Activated CD4-positive, alpha-beta memory T cell treated with anti-CD3 and anti-CD28 coated beads for 36 hours (primary cell): ENCODE measurements at places on chromosomes 13 and 19. TPM values are rescaled to one million over a fixed set of nuclear protein-coding genes. Genes with fewer than 3 reads are reported as not detected.
A peak's percentile ranks its signal among the peaks of the same experiment; 100 is the strongest.

The DNM2 gene
- 173 TPM for total RNA-seq

The NLRP5 gene
- total RNA-seq: not detected

The FPR1 gene
- not detected for total RNA-seq

The PLEKHG2 gene
- 80.6 TPM for total RNA-seq

The PLPPR3 gene
- total RNA-seq: not detected

The FXYD1 gene
- 2.8 TPM for total RNA-seq

The PGLYRP2 gene
- total RNA-seq: not detected

- no peaks in the 10 kb centered on the region for H3K36me3 ChIP-seq
- no peak for DNase-seq
Measured at GRCh38 chr19:2546128-2547032, 70.5 kb downstream of the GADD45B start.

DNA sequence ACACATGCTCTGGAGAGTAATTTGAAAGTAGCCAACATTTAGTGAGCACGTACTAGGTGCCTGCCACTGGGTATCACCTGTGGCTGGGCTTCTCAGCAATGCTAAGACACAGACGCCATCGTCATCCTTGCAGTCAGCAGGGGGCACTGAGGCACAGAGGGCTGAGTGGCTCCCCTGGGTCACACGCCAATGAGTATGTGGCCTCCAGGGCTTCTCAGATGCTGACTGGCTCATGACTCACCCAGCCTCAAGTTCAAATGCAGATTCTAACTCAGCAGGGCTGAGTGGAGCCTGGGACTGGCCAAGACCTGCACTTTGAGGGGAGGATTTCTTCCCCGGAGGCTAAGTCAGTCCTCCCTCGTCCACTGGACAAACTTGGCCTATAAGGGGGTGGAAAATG lies 115.1 kb upstream of the CACNA1A start:
- peaks cover 43% of the 10 kb centered on the region for H3K27me3 ChIP-seq
- DNase-seq: peak; percentile 82
- H3K36me3 ChIP-seq: no peaks in the 10 kb centered on the region
- H3K4me1 ChIP-seq: no peaks in the 10 kb centered on the region
- no peak overlapping the region for H3K4me3 ChIP-seq

GRCh38 chr19:30272554-30272953 lies 99.6 kb upstream of the ZNF536 start:
- no peak for DNase-seq
- H3K27ac ChIP-seq: no peak overlapping the region

DNA sequence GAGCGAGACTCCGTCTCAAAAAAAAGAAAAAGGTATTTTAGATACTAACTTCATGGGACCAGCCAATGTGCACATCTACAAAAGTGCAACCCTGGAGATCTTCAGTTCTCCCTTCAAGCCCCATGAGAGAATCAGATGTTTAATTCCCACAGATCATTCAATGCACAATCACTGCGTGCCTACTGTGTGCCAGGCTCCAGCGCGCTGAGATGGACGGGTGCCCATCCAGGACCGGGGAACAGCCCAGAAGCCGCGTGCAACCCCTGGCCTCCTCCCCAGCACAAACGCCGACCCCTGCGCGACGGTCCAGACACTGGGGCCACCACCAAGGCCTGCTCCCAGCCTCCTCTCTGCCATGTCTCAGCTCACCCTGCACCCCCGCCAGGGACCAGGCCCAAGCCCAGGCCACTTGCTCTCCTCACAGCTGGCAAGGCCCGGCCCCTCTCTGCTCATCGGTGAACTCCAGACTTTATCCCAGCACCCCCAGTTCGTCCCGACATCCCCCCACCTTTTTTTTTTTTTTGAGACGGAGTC lies 5.3 kb downstream of the BTBD2 start:
- no peak for DNase-seq
- H3K36me3 ChIP-seq: peaks cover 3% of the 10 kb centered on the region
- peaks cover 8% of the 10 kb centered on the region for H3K4me1 ChIP-seq
- no peaks in the 10 kb centered on the region for H3K27me3 ChIP-seq
- no peak overlapping the region for H3K4me3 ChIP-seq
- no peak overlapping the region for H3K27ac ChIP-seq

DNA sequence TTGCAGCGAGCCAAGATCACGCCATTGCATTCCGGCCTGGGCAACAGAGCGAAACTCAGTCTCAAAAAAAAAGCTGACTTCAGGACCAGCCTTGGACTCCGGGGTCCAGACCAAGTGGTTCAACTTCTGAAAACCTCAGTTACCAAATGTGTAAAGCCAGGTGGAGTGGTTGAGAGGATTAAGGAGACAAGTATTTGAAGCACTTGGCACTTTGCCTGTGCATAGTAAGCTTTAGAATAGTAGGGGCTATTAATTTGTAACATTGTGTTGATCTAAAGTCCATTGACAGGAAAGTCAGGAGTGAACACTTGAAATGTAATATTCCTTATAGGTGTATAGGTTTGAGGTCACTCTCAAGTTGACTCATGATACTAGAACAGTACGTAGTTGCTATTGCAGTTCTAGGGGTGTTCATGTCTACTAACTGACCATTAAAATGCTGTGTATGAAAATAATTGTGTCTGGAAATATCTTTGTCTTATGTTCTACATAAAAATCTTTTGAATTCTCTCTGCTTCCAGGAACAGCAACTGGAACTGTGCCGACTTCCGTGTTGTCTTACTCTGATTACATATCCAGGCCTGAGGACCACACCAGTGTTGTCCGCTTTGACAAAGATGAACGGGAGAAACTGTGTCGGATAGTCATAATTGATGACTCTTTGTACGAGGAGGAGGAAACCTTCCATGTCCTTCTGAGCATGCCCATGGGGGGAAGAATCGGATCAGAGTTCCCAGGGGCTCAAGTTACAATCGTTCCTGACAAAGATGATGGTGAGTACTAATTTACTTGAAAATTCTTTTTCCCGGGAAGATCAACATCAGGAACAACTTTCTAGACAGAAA lies 97.4 kb downstream of the FREM2 start:
- no peak overlapping the region for H3K27ac ChIP-seq
- H3K4me3 ChIP-seq: no peak overlapping the region
- no peaks in the 10 kb centered on the region for H3K36me3 ChIP-seq
- no peak for DNase-seq
- no peaks in the 10 kb centered on the region for H3K4me1 ChIP-seq

DNA sequence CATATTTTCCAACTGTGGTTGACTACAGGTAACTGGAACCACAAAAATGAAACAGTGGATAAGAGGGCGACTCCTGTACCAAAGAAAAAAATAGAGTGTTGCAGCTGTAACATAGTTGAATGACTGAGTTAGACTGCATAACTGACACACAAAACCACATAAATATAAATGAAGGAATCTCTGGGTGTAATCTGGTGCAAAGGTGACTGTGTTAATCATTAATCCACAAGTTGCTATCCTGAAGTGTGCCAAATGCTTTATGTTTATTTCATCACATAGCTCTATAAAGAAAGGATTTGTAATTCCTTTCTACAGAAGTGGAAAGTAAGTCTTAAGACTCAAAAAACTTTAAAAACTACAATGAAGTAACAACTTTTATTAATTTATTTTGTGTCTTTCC lies 6.0 kb upstream of the GJB2 start:
- H3K27ac ChIP-seq: no peak overlapping the region
- no peak overlapping the region for H3K4me3 ChIP-seq
- no peak for DNase-seq
- peaks cover 39% of the 10 kb centered on the region for H3K27me3 ChIP-seq

DNA sequence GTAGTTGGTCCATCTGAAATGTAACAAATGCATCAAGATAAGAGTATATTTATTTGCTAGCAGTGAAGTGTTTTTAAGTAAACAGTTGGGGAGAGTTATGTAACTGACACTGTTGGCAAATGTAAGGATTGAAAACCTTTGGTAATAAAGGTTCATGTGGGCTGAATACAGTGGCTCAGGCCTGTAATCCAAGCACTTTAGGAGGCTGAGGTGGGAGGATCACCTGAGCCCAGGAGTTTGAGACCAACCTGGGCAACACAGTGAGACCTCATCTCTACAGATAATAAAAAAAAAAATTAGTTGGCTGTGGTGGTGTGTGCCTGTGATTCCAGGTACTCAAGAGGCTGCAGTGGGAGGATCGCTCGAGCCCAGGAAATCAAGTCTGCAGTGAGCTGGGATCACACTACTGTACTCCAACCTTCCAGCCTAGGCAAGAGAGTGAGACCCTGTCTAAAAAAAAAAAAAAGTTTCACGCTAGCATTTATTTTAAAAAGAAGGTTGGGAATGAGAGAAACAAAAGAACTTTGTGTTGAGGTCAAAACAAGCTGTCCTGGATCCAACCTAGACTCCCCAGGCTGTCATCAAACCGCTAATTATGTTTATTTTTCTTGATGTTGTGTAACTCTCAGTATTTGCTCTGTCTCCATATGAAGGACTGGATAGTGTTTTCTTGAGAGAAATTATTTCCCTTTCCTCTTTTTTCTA lies 20.7 kb downstream of the SETDB2 start:
- no peaks in the 10 kb centered on the region for H3K27me3 ChIP-seq
- no peaks in the 10 kb centered on the region for H3K4me1 ChIP-seq
- H3K4me3 ChIP-seq: no peak overlapping the region
- no peak for DNase-seq
- peaks cover 58% of the 10 kb centered on the region for H3K36me3 ChIP-seq

GRCh38 chr13:28282451-28282850 lies 144.1 kb downstream of the PAN3 start:
- H3K4me1 ChIP-seq: no peaks in the 10 kb centered on the region
- peaks cover 39% of the 10 kb centered on the region for H3K36me3 ChIP-seq
- no peaks in the 10 kb centered on the region for H3K27me3 ChIP-seq
- DNase-seq: no peak

DNA sequence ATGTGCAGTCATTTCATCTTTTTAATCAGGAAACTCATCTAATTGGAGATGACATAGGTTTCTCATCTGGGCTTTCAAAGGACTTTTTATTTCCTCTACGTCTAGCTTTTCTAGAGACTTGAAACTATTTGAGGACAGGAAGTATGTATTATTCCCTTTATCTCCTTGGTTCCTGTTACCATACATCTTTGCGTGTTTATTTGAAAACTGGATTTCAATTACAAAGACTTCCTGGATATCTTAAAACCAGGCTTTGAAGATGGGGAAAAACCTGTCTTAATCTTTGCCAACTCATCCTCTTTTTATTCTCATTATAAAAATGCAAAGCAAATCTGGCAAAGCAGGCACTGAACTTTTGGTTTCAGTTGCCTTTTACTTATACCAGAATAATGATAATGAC lies 130.5 kb downstream of the LMO7 start:
- H3K27me3 ChIP-seq: no peaks in the 10 kb centered on the region
- H3K4me1 ChIP-seq: peaks cover 50% of the 10 kb centered on the region
- no peak overlapping the region for H3K27ac ChIP-seq
- H3K4me3 ChIP-seq: no peak overlapping the region
- DNase-seq: no peak

- no peaks in the 10 kb centered on the region for H3K27me3 ChIP-seq
- H3K27ac ChIP-seq: no peak overlapping the region
- H3K4me3 ChIP-seq: peak overlapping the region; percentile 51
- H3K4me1 ChIP-seq: peaks cover 43% of the 10 kb centered on the region
Measured at GRCh38 chr19:3365093-3365835, 1.1 kb upstream of the NFIC start.

- no peak overlapping the region for H3K4me3 ChIP-seq
- H3K36me3 ChIP-seq: peaks cover 20% of the 10 kb centered on the region
- DNase-seq: no peak
- no peaks in the 10 kb centered on the region for H3K27me3 ChIP-seq
Measured at GRCh38 chr19:45280471-45280961, 29.4 kb downstream of the MARK4 start.

GRCh38 chr19:55400281-55401087 lies 7.1 kb downstream of the UBE2S start:
- DNase-seq: no peak
- H3K4me3 ChIP-seq: no peak overlapping the region
- peaks cover 36% of the 10 kb centered on the region for H3K36me3 ChIP-seq
- no peaks in the 10 kb centered on the region for H3K27me3 ChIP-seq
- H3K27ac ChIP-seq: no peak overlapping the region

- peaks cover 10% of the 10 kb centered on the region for H3K4me1 ChIP-seq
- H3K27me3 ChIP-seq: no peaks in the 10 kb centered on the region
- H3K36me3 ChIP-seq: no peaks in the 10 kb centered on the region
- H3K4me3 ChIP-seq: no peak overlapping the region
- peak; percentile 5 for DNase-seq
Measured at GRCh38 chr19:8686549-8686948, 12.0 kb downstream of the ACTL9 start.

DNA sequence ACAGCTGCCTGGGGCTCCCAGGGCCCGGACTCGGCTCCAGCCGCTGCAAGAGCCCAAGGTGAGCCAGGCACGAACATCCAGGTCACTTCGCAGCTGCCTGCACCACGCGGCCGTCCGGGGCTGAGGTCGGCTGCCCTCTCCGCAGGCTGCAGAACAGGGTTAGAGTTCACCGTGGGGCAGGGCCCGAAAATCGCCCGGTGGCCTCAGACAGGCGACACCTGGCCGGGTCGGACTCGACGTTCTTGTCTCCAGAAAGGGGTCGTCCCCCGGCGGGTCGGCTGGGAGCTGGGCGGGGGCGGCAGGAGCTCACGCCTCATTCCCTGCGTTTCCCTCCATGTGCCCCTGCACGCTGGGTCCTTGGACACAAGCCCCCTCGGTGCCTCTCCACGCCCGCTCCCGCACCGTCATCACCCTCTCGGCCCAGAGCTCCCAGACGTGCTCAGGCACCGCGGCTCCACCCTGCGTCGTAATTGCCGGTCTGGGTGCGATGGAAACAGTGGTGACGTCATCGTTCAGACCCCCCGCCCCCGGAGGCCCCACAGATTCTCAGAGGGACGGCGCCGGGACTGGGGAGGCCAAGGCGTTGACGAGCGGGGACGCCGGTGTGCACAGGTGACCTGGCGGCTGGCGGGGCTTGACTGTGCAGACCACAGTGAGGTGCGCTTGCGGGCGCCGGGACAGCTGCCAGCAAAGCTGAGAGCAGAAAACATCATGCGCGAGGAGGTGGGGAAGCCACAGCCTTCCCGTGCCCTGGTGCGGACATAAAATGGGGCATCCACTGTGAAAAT lies 4.0 kb upstream of the GRIN3B start:
- peak; percentile 82 for DNase-seq
- H3K27ac ChIP-seq: peak overlapping the region; percentile 8

GRCh38 chr19:16587833-16588823 lies 15.9 kb upstream of the SLC35E1 start:
- peaks cover 82% of the 10 kb centered on the region for H3K4me1 ChIP-seq
- H3K4me3 ChIP-seq: peak overlapping the region; percentile 83
- no peaks in the 10 kb centered on the region for H3K27me3 ChIP-seq
- no peaks in the 10 kb centered on the region for H3K36me3 ChIP-seq
- DNase-seq: peak; percentile 86

- peak; percentile 34 for DNase-seq
- H3K4me3 ChIP-seq: no peak overlapping the region
- H3K36me3 ChIP-seq: no peaks in the 10 kb centered on the region
- H3K4me1 ChIP-seq: peaks cover 6% of the 10 kb centered on the region
Measured at GRCh38 chr19:55368701-55369563, 1.3 kb downstream of the IL11 start.
